ENCODE measurements at places on chromosomes 7 and 10.

DNA sequence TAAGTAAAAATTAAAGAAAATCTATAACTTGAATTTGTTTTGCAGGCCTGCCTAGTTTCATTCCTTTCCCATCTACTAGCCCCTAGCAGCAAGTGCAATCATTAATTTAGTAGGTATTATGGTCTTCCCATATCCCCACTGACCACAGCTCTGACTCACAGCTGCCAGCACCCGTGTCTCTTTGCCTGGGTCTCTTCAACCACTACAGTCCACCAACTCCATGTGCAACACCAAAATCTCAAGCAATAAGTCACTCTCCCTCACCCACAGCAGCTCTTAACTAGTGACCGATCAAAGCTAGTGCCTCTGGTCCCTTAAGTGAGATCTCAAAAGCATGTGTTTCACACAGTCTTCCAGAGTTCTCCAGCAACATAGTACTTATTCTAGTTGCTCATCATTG, 26.0 kb upstream of the THSD7A start:
- H3K27me3 ChIP-seq, result no peaks in the 10 kb centered on the region
- H3K4me1 ChIP-seq, result no peaks in the 10 kb centered on the region
- H3K4me3 ChIP-seq, result no peak overlapping the region

- peaks cover 27% of the 10 kb centered on the region for H3K27me3 ChIP-seq
- DNase-seq, result no peak
- H3K27ac ChIP-seq, result no peak overlapping the region
- no peaks in the 10 kb centered on the region for H3K36me3 ChIP-seq
- H3K4me1 ChIP-seq, result peaks cover 4% of the 10 kb centered on the region
- H3K4me3 ChIP-seq, result no peak overlapping the region
Observed at GRCh38 chr10:1293636-1294435, 237.7 kb downstream of the WDR37 start.

DNA sequence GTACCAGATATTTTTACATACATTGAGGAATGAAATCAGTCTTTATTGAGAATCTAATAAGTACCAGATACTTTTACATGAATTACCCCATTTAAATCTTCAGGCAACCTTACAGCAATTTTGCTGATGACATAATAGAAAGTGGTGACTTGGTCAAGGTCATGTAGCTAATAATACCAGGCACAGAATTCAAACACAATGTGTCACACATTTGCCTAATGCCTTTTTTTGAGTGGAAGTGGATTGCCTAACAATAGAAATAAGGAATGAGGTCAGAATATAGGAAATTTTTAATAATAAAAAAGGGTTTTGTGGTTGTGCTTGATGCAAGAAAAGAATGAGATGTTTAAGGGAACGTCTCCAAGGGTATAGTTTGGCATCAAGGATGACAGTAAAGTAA, 466.6 kb upstream of the IGFBP3 start:
- H3K36me3 ChIP-seq, result no peaks in the 10 kb centered on the region
- no peaks in the 10 kb centered on the region for H3K27me3 ChIP-seq
- DNase-seq, result no peak
- no peaks in the 10 kb centered on the region for H3K4me1 ChIP-seq

DNA sequence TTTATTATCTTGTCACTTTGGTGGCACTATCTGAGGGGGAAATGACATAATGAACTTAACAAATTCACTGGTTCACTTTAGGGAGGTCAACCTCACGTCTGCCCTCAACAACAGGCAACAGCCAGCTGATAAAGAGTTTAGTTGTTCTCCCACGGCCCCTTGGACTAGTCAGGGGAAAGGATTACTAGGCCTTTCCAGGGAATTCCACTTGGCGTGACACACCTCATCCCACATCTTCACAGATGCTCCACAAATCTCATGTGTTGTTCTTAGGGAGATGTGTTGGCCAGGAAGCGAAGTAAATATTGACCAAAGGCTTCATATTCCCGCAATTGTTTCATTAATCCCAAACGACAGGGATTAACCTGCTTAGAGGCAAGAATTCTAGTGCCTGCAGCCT, 183.5 kb upstream of the CDCA7L start:
- H3K27me3 ChIP-seq, result peaks cover 36% of the 10 kb centered on the region
- DNase-seq, result no peak
- H3K4me1 ChIP-seq, result no peaks in the 10 kb centered on the region
- H3K4me3 ChIP-seq, result no peak overlapping the region
- H3K36me3 ChIP-seq, result peaks cover 3% of the 10 kb centered on the region

GRCh38 chr10:103854265-103854685, 1.1 kb downstream of the SH3PXD2A start:
- DNase-seq, result no peak
- H3K36me3 ChIP-seq, result no peaks in the 10 kb centered on the region
- H3K27me3 ChIP-seq, result peaks cover 64% of the 10 kb centered on the region
- peak overlapping the region; percentile 81 for H3K4me3 ChIP-seq
- no peak overlapping the region for H3K27ac ChIP-seq
- H3K4me1 ChIP-seq, result peaks cover 10% of the 10 kb centered on the region

GRCh38 chr10:132193907-132194552, 7.3 kb downstream of the DPYSL4 start:
- H3K36me3 ChIP-seq, result peaks cover 3% of the 10 kb centered on the region
- H3K4me1 ChIP-seq, result no peaks in the 10 kb centered on the region
- H3K27me3 ChIP-seq, result peaks cover 40% of the 10 kb centered on the region
- DNase-seq, result no peak
- no peak overlapping the region for H3K4me3 ChIP-seq

DNA sequence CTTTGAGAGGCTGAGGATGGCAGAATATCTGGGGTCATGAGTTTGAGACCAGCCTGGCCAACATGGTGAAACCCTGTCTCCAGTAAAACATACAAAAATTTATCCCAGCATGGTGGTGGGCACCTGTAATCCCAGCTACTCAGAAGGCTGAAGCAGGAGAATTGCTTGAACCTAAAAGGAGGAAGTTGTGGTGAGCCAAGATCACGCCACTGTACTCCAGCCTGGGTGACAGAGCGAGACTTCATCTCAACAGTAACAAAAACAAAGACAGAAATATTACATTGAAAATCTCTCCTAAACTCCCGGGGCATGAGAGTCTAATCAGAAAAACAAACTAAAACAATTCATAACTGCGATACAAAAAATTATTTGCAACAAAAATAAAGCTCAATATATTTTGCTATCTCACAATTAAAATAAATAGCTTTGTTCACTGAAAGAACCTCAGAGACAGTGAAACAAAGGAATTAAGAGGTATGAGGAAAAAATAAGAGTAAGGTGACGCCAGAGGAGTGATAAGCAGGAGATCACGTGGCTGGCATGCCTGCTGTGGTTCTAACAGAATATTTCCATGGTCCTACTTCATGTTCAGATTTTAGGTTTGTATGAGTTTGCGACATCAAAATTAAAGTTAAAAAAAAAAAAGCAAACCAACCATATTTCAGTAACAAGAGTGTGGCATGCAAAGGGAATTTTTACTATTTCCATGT, 527.7 kb upstream of the POM121L12 start:
- no peaks in the 10 kb centered on the region for H3K27me3 ChIP-seq
- no peaks in the 10 kb centered on the region for H3K4me1 ChIP-seq
- H3K36me3 ChIP-seq, result no peaks in the 10 kb centered on the region
- no peak for DNase-seq
- H3K27ac ChIP-seq, result no peak overlapping the region

- peaks cover 9% of the 10 kb centered on the region for H3K27me3 ChIP-seq
- H3K4me1 ChIP-seq, result no peaks in the 10 kb centered on the region
- H3K27ac ChIP-seq, result no peak overlapping the region
- H3K36me3 ChIP-seq, result no peaks in the 10 kb centered on the region
- no peak for DNase-seq
Observed at GRCh38 chr10:70777063-70777875, 7.9 kb downstream of the TBATA start.

GRCh38 chr10:68231106-68231816, 652 bp downstream of the ATOH7 start:
- peaks cover 3% of the 10 kb centered on the region for H3K4me1 ChIP-seq
- H3K27me3 ChIP-seq, result peaks cover 54% of the 10 kb centered on the region
- peak overlapping the region; percentile 55 for H3K4me3 ChIP-seq

GRCh38 chr10:120514035-120514620, 57.1 kb downstream of the PLPP4 start:
- H3K4me1 ChIP-seq, result no peaks in the 10 kb centered on the region
- H3K27ac ChIP-seq, result no peak overlapping the region
- no peaks in the 10 kb centered on the region for H3K36me3 ChIP-seq
- H3K27me3 ChIP-seq, result no peaks in the 10 kb centered on the region
- DNase-seq, result no peak
- no peak overlapping the region for H3K4me3 ChIP-seq

DNA sequence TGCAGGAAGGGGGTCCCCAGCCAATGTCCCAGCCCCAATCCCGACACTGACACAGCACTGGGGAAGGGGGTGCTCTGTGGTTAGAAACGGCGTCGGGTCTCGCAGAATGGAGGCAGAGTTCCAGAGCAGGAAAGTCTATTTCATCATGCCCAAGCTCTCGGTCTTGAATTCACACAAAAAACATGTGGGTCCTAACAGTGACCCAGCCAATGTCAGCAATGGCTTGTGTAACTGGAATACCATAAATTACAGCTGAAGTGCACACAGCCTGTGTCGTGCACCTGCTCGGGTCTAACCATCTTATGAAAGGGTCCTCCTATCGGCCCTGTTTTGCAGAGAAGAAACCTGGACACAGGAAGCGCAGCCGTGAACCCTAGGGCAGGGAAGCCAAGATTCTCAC, 324.1 kb downstream of the ADARB2 start:
- H3K27me3 ChIP-seq, result peaks cover 52% of the 10 kb centered on the region
- H3K4me1 ChIP-seq, result no peaks in the 10 kb centered on the region
- no peak overlapping the region for H3K27ac ChIP-seq
- no peaks in the 10 kb centered on the region for H3K36me3 ChIP-seq
- DNase-seq, result no peak

DNA sequence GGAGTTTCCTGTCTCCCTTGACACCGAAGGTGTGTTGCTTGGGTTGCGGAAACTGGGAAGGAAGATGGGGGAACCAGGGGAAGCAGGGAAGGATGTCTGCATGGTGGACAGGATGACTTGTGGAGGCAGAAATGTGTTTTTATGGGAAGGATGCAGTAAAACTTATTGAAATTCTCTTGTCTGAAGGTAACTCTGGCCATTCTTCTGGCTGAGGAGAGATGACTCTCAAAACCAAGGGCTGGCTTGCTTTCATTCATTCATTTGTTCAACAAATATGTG, 1.5 kb downstream of the UBTD1 start:
- no peak overlapping the region for H3K4me3 ChIP-seq
- peaks cover 13% of the 10 kb centered on the region for H3K36me3 ChIP-seq
- H3K4me1 ChIP-seq, result peaks cover 20% of the 10 kb centered on the region
- DNase-seq, result no peak

- peaks cover 29% of the 10 kb centered on the region for H3K36me3 ChIP-seq
- H3K27me3 ChIP-seq, result no peaks in the 10 kb centered on the region
Observed at GRCh38 chr7:92584953-92585352, 5.2 kb downstream of the FAM133B start.

- no peak overlapping the region for H3K4me3 ChIP-seq
- no peak overlapping the region for H3K27ac ChIP-seq
- DNase-seq, result no peak
Observed at GRCh38 chr10:127182161-127182560, 14.2 kb downstream of the INSYN2A start.

Data from effector memory CD8-positive, alpha-beta T cell (primary cell).